ENCODE measurements at places on chromosomes 1 and 21.

DNA sequence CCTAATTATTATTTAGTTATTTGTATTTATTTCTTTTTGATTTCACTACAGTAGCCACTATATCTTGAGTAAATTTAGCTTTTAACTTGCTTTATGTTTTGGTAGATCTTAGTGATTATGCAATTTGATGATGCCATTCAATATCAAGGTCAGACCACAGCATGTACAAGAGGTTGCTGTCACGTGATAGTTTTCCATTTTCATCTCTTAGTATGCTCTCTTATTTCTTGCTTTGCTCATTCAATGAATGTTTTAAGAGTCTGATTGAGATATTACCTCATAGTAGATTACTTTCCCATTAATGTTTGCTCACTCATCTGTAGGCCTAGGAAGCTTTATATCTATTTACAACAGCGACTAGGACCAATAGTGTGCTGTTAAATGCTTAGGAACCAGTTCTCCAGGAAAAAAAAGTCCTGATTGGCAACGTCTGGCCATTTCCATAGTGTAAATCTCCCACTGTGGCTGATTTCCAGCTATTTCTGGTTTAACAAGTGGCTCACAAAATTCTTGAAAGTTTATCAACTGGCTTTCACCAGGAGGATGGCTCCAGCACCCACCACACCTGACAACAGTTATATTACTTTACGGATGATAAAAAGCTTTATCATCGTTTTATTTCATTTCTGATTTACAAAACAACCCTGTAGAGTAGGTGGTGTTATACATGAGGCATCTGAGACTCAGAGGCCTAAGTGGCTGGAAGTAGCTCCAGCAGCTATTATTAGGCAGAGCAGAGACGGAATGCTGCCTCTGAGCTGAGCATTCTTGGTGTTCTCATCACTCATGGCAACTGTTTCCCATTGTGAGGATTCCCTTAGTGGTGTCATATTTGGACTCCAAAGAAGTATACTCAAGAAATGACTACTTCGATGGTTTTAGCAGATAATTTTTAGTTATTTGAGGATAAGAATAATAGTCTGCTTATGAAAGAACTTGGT, 235.2 kb downstream of the DISC1 start:
- no peak for DNase-seq

GRCh38 chr1:1305300-1306069, 2.2 kb downstream of the ACAP3 start:
- DNase-seq = peak; percentile 49

DNA sequence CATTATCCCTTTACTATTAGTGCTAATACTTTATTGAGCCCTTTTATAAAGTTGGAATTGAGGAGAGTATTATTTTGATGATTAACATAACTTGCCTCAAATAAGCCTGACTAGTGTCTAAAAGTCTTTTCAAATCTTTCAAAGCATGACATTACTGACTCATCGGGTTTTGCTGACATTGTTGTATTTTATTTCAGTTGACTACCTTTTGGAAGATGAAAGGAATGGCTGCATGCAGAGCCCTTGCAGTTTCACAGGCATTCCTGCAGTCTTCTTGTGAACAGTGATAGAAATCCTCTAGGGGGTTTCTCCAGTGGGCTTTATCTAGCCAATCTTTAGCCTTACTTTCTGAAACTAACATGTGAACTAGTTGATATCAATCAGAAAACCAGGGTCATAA, 43.0 kb upstream of the TMEM61 start:
- DNase-seq = no peak

GRCh38 chr1:167344112-167344511, 123.4 kb downstream of the POU2F1 start:
- DNase-seq = no peak

DNA sequence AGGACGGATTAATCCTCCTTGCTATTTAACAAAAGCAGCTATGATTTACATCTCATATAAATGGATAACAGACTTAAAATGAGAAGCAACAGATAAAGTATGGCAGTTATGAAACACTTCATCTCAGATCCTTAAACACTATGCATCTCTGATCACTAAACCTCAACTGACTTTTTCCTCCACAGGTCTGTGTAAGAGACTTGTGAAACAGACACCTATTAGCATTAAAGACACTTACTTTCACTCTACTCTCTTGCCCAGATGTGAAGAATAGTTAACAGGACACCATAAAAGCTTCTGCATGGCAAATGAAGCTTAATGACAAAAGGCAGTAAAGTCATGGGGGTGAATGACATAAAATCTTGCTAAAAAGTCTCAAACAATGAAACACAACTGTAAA, 6.2 kb downstream of the LIN9 start:
- no peak for DNase-seq

GRCh38 chr1:27891196-27891889, 19.0 kb downstream of the THEMIS2 start:
- DNase-seq = no peak

All from naive thymus-derived CD8-positive, alpha-beta T cell (primary cell).